ENCODE measurements at places on chromosomes 1 and 21.

DNA sequence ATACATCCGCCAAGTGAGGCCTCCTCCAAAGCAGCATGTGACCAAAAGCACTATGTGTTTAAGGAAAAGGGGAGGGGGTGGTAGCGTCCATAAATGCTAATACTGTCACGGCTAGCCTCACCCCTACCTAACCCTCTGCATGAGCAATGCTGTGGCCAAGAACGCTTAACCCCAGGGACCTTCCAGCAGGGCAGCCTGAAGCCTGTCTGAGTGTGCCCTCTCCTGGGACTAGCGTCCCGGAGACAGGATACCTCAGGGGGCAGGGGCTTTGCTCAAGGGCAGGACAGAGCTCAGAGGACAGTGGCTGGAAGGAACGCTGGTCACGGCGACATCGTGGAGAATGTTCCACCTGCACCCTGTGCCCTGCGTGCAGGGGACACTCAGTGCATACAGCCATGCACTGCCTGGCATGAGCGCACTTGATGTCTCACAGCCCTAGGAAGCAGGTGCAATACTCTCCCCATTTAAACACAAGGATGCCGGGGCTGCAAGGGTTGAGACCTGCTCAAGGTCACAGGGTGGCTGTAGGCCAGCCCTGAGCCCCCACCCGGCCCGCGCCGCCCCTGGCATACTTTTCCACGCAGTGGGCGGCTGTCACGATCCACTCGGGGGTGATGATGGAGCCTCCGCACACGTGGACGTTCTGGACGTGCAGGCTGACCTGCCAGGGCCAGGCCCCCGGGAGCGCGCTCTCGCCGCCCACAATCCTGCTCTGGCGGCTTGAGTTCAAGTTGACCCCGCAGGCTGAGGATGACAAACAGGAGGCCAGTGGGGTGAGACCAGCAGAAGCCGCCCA, 35.0 kb downstream of the TMPRSS2 start:
- DNase-seq = no peak

- no peak for DNase-seq
Measured at GRCh38 chr1:100360790-100361510, 8.6 kb downstream of the CDC14A start.

GRCh38 chr1:205972491-205973168, 29.4 kb upstream of the SLC26A9 start:
- no peak for DNase-seq

DNA sequence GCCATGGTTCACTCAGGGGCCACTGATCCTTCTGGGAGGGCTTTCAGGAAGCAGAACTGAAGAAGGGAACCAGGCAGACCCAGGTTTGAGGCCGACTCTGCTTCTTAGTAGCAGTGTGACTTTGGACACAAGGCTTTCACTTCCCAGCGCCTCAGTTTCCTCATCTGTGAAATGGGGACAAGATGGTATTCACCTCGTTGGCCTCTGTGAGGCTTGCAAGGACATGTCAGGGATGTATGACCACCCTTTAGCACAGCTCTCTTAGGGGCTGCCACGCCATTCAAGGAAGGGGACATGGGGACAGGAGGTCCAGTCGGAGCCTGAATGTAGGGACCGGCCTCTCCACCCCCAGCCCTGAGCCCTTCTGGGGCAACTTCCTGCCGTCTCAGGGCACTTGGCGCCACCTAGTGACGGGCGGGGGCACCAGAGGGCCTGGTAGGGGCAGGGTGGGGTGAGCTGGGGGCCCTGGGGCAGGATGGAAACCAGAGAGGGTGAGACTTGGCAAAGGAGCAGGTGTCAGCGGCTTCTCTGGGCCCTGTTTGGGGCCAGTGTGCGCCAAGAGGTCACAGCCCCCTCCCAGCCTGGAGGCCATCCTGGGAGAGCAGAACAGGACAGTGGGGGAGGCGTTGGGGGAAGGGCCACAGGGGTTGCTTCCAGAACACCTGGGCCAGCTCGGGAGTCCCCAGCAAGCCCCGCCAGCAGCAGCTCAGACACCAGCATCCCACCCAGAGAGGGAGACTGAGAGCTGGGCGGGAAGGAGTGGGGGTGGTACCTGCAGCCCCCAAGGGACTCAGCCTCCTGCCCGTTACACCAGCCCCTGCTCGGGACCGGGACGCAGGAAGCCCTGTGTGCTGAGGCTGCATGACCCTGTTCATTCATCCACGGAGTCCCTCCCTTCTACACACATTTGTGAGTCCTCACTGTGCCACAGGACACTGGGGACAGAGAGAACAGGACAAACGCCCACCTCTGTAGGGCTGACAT, 102.5 kb upstream of the TARDBP start:
- peak; percentile 73 for DNase-seq

DNA sequence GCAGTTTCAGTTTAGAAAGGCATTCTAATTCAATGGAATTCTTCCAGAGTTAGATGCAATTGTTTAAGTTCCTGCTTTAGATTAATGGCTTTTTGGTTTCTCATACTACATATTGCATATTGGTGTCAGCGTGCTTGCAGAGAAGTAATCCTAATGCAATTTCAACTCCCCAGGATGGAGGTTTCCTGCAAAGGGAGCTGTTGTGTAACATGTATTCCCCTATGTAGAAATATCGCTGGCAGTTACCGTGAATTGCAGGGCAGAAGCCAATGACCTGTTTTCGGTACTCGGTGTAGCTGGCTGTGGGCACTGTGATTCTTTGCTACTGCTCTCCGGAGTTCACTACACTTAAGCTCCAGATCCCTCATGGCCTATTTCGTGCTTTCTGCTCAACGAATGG, 256.1 kb upstream of the PTBP2 start:
- DNase-seq = no peak

DNA sequence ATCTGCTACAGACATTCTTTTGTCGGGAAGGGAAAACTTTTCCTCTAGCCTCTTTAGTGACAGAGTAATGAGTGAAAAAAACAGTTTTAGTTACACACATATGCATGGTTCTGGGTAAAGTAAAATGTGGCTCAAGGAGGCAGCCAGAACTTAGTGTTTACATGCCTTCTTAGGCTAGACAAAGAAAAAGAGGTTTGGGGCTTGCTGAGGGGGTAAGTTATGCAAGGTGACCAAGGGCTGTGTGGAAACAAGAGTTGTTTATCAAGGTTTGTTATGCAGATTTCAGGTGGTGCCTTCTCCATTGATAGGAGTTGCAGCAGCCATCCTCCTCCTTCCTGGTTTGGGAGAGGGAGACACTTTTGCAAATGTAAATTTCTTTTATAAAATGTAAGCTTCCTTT, 66.5 kb upstream of the RAB3GAP2 start:
- no peak for DNase-seq

Data from CD4-positive, alpha-beta T cell treated with Interleukin-12 subunit alpha and Interleukin-12 subunit beta, for 1 hour (primary cell).